HS-5 (cell line): ENCODE measurements at places on chromosomes 13 and 19.

DNA sequence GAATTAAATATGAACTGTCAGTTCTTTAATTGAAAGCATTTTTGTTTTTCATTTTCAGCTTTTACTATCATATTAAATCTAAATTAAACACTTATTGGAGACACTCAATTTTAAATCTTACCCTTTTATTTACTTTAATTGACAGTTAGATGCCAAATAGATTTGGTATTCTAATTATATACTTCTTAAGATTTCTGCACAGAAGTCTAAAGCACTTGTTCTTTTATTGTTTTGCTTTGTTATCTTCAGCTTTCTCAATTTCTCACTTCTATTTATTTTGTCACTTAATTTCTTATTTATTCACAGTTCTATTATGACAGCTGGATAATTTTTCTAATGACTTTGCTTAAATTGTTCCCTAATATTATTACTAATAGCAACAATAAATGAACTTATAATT is 1397.3 kb upstream of the MIR17HG start:
- no peak for DNase-seq

DNA sequence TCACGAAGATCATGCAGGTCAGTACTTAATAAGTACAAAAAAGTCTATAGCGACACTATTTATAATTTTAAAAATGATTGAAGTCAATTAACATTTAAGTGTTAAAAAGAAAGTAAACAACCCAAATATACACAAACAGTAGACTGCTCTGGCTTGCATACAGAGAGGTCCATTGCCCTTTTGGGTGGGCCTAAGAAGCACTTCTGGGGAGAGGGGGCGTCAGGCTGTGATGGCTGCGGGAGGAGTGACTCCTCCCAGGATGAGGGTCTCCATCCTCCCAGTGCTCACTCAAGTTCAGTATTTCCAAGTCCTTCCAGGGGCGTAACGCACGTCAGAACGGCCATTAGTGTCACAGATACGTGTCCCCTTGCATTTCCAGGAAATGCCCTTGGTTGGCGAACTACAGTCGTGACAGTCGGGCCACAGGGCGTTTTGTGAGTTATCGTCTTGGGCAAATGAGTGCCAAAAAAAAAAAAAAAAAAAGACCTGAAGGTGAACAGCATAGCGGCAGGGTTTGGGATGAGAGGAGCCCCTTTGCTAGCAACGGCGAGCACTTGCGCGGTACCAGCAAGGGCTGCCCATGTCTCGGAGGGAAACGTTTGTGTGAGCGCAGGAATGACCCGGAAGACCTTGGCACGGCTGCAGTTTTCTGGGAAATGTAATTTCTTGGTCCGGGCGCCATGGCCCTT is at the start of gene SCGB2B2:
SCGB2B2 (minus strand) TSS at position 463 of the 689 bp plus-strand sequence. CDS start 82,596 bp downstream, outside the sequence.
- peak; percentile 84 for DNase-seq

- DNase-seq = no peak
Observed at GRCh38 chr19:12789098-12789903, 2.0 kb upstream of the JUNB start.

GRCh38 chr19:11168568-11168967 is 13.0 kb upstream of the SPC24 start:
- DNase-seq = peak; percentile 99

DNA sequence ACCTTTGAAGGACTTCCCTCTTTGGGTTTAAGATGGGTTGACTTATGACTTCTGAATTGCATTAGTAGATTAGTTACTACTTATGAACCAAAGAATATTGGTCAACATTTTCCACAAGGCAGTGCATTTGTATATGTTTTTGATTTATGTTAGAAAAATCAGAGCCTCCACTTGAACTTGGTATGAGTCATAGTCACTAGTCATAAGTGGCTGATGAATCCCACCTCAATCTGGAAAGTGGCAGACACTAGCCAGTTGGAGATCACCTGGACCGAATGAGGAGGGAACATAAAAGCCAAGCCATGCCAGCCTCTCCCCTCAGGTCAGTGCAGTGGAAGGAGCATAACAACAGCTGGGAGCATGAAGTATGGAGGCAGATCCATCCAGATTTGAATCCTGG is 39.3 kb upstream of the SPART start:
- no peak for DNase-seq

GRCh38 chr19:38057959-38058690 is 151.1 kb downstream of the SIPA1L3 start:
- no peak for DNase-seq
